Vagina (tissue), 2 donors: ENCODE measurements at places on chromosomes 16 and 17.

GRCh38 chr17:71111460-71111859 is 942.1 kb downstream of the KCNJ2 start:
- H3K36me3 ChIP-seq, result no peaks in the 10 kb centered on the region
- H3K4me3 ChIP-seq, result no peak overlapping the region
- no peak for DNase-seq
- no peaks in the 10 kb centered on the region for H3K4me1 ChIP-seq
- H3K27ac ChIP-seq, result no peak overlapping the region

DNA sequence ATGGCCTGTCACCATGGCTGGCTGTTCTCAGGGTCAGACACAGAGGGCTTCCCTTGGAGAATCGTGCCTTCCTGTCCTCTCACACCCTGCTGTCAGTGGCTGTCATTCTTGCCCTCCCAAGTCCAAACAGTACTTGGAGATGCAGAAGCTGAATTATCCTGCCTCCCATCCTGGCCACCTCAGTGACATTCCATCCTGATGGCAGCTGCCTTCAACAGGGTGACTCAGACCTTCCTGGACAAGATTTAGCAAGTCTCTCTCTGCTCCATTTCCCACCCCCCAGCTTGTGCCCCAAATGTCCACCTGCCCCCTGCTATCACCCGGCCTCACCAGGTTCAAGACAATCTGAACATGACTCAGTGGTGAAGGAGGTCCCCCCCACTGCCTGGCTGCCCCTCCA is 4.8 kb upstream of the KRT36 start:
- DNase-seq, result no peak
- H3K27ac ChIP-seq, result peak overlapping the region; percentile 49
- H3K36me3 ChIP-seq, result no peaks in the 10 kb centered on the region
- no peaks in the 10 kb centered on the region for H3K27me3 ChIP-seq

GRCh38 chr16:10114409-10114808 is 67.8 kb downstream of the GRIN2A start:
- H3K4me3 ChIP-seq, result no peak overlapping the region
- H3K27me3 ChIP-seq, result no peaks in the 10 kb centered on the region
- no peak overlapping the region for H3K27ac ChIP-seq
- no peaks in the 10 kb centered on the region for H3K36me3 ChIP-seq
- no peak for DNase-seq

- no peaks in the 10 kb centered on the region for H3K4me1 ChIP-seq
- H3K27ac ChIP-seq, result no peak overlapping the region
- no peak for DNase-seq
- no peaks in the 10 kb centered on the region for H3K36me3 ChIP-seq
- no peaks in the 10 kb centered on the region for H3K27me3 ChIP-seq
These were observed 30.0 kb downstream of the SOX9 start for GRCh38 chr17:72150632-72151460.

GRCh38 chr17:44917456-44917855 is 2.2 kb upstream of the GFAP start:
- no peak for DNase-seq
- no peaks in the 10 kb centered on the region for H3K36me3 ChIP-seq
- H3K27ac ChIP-seq, result no peak overlapping the region
- H3K4me3 ChIP-seq, result no peak overlapping the region
- no peaks in the 10 kb centered on the region for H3K27me3 ChIP-seq
